ENCODE measurements at places on chromosomes 1 and 21. TPM values are rescaled to one million over a fixed set of nuclear protein-coding genes. Genes with fewer than 3 reads are reported as not detected.

The DNALI1 gene
- total RNA-seq, result not detected

The RHEX gene
- total RNA-seq, result not detected

The TMPRSS15 gene
- total RNA-seq, result not detected

The OR2T35 gene
- not detected for total RNA-seq

The ZNF683 gene
- not detected for total RNA-seq

The UROD gene
- 48.7 TPM for total RNA-seq

The PTPRC gene
- total RNA-seq, result not detected

The NBPF9 gene
- 14.6 TPM for total RNA-seq

The CD5L gene
- not detected for total RNA-seq

The NTNG1 gene
- total RNA-seq, result not detected

The GSTM2 gene
- 4.1 TPM for total RNA-seq

The TMEM269 gene
- 0.18 TPM for total RNA-seq

The ATP1A4 gene
- total RNA-seq, result not detected

The RUNX1 gene
- total RNA-seq, result 10.7 TPM

The C8B gene
- total RNA-seq, result not detected

The S1PR1 gene
- total RNA-seq, result not detected

The PTPRU gene
- 6.5 TPM for total RNA-seq

The NDUFS2 gene
- 81.9 TPM for total RNA-seq

The OR6K3 gene
- not detected for total RNA-seq

The PGLYRP3 gene
- total RNA-seq, result not detected

The PROX1 gene
- total RNA-seq, result 0.14 TPM

The FASLG gene
- not detected for total RNA-seq

The HOOK1 gene
- total RNA-seq, result 0.17 TPM

The HES3 gene
- total RNA-seq, result not detected

The SCYL3 gene
- 3.3 TPM for total RNA-seq

The HEYL gene
- 2.8 TPM for total RNA-seq

The MYOG gene
- total RNA-seq, result not detected

The LEMD1 gene
- not detected for total RNA-seq

The SLC25A34 gene
- total RNA-seq, result 0.25 TPM

The RNF223 gene
- total RNA-seq, result 0.62 TPM
